ENCODE measurements at places on chromosomes 1 and 21. TPM values are rescaled to one million over a fixed set of nuclear protein-coding genes. Genes with fewer than 3 reads are reported as not detected.

- DNase-seq = no peak
Observed at GRCh38 chr1:84223751-84224432, 77.6 kb upstream of the SAMD13 start.

Gene SYPL2
- total RNA-seq = 1.3 TPM

GRCh38 chr1:36866169-36866814, 168.0 kb downstream of the GRIK3 start:
- DNase-seq = no peak

Gene CELA2A
- total RNA-seq = not detected

DNA sequence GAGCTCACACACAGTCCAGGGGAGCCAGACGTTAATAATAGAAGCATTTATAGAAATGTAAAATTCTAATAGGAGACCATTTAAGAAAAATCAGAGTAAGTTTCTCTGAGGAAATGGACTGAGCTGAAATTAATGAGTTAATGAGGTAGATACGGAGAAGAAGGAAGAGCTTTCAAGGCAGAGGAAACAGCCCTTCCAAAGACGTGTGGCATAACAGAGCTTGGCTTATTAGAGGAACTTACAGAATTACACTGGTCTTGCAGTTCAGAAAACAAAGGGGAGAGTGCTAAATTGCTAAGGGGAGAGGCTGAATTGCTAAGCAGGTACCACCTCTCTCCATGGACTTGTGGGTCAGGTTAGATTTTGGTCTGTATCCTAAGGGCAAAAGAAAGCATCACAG, 8.2 kb upstream of the PIGK start:
- no peak for DNase-seq

DNA sequence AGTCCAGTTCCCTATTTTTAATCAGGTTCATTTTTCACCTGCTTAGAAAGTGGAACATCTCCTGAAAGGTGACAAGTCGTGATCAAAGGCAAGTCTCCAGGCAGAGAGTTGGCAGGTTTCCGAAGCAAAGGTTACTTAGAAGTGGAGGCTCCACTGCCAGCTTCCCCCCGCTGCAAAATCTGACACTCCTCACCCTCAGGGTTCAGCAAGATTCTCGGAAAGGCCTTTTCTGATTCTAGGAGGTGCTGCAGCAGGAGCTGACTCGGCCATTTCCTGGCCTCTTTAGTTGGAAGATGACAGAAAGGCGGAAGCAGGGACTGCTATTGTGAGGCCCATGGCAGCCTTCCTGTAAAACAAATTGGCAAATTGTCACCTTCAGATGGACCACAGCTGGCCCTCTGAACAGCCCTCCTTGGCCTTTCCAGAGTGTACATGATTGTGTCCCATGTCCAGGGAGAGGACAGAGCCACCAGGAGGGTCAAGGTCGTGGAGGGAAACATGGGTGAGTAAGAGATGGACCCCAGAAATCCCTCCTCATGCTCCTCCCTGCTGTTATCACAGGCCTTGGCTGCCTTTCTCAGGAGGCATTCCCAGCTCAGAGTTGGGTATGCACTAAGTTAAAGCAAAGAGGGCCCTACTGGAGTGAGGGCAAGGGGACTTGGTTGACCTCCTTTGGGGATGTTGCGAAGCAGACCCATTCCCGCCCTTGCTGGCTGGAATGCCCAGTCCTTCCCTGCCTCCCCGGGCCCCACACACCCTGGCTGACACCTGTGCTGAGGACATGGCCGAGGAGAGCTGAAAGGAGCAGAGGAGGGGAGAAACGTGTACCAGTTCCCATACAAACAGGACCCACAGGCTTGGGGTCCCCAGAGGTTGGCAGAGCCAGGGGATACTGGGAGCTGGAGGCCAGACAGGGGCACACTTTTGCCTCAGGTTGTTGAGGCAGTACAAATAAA, 115.5 kb upstream of the IRF2BP2 start:
- DNase-seq = peak; percentile 80

- no peak for DNase-seq
Observed at GRCh38 chr1:184558691-184559090, 171.9 kb downstream of the C1orf21 start.

DNA sequence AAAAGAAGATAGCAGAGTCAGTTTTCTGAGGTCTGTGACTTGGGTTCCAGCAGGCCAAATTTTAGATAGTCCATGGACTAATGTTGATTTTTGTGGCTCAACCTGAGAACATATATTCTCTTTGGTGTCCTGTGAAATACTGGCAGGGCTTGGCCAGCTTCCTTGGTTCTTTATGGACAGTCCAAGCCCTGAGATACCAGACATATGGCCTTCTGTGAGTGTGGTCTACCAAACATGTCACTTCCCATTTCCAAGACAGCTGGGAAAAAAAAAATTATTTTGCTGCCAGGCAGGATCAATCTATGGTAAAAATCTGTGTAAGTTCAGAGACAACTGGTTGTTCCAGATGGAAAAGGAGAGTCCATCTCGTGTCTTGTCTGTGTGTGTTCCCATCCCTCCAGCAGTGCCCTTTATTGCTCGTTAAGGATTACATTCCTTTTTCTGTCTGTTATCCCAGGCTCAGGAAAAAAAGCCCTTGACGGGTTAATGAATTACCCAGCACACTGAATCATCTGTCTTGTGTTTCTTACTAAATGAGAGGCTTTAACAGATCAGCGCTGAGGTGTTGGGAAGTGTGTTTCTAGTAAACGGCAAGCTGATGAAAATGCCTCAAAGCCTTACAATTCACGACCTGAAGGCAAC, 33.4 kb upstream of the XPR1 start:
- no peak for DNase-seq

GRCh38 chr1:60825593-60825992, 256.8 kb upstream of the NFIA start:
- DNase-seq = no peak

- DNase-seq = no peak
Observed at GRCh38 chr1:7670334-7671145, 100.6 kb upstream of the VAMP3 start.

Gene WRAP73
- total RNA-seq = 39.5 TPM

Gene KRTAP19-1
- not detected for total RNA-seq

GRCh38 chr1:51829058-51829457, 49.5 kb downstream of the NRDC start:
- no peak for DNase-seq

- DNase-seq = peak; percentile 77
Observed at GRCh38 chr1:43007377-43008114, 48.9 kb upstream of the SLC2A1 start.
